Activated T-helper 2 cell treated with anti-CD3 and anti-CD28 coated beads, Interferon-gamma antibody, Interleukin-2, Interleukin-4, amounts not matched to agents 10 μg/mL and 5 μg/mL and 100 μg/mL, durations not matched to agents 14 hours and 24 hours and 36 hours (primary cell): ENCODE measurements at places on chromosomes 6 and 20. TPM values are rescaled to one million over a fixed set of nuclear protein-coding genes. Genes with fewer than 3 reads are reported as not detected.

The EYS gene
- total RNA-seq = not detected in 2 replicates

The MUC21 gene
- total RNA-seq = not detected in 2 replicates

The FRK gene
- total RNA-seq = 0.02 and 0.05 TPM in 2 replicates

The SPINT3 gene
- not detected in 2 replicates for total RNA-seq

The ACTL10 gene
- total RNA-seq = 2.6 and 3.3 TPM in 2 replicates

The TNNC2 gene
- total RNA-seq = 0.28 TPM in 1 of 2 replicates, not detected in the other

The LTB gene
- 16.3 and 16.6 TPM in 2 replicates for total RNA-seq

The GTSF1L gene
- total RNA-seq = 0.48 TPM in 1 of 2 replicates, not detected in the other

The SLC25A27 gene
- total RNA-seq = 0.53 and 1.3 TPM in 2 replicates

The MATN4 gene
- 0.39 and 0.64 TPM in 2 replicates for total RNA-seq

The GPR6 gene
- total RNA-seq = not detected in 2 replicates

The CTAGE9 gene
- total RNA-seq = not detected in 2 replicates

GRCh38 chr20:61497029-61497627 lies 245.1 kb downstream of the CDH4 start:
- no peak for DNase-seq

DNA sequence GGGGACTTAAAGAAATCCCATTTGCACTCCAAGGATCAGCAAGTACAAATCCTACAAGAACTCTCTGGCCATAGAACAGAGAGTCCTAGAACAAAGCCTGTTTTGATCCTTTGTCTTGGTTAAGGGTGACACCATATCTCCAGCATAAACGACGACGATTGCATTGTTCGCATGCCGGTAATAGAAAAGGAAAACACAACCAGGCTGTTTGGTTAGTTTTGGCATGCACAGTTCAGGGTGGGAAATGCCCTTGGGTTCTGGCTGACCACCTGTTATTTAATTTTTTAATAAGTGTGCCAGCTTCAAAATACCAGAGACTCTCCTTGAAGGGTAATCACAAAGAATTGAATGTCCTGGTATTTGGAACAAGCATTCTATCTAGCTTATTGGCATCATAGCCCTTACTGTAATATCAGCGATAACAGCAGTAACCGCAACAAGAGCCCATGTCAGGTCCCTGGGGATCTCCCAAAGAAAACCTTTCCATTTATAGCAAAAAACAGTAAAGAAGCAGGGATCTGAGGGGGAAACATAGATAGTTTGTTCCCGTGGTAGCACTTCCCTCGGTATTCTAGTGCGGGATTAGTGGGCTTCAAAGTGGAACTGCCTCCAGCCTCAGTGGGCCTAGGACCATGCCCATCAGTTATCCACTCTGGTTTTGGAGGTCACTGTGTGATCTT lies 77.1 kb downstream of the TMEM170B start:
- DNase-seq = no peak

DNA sequence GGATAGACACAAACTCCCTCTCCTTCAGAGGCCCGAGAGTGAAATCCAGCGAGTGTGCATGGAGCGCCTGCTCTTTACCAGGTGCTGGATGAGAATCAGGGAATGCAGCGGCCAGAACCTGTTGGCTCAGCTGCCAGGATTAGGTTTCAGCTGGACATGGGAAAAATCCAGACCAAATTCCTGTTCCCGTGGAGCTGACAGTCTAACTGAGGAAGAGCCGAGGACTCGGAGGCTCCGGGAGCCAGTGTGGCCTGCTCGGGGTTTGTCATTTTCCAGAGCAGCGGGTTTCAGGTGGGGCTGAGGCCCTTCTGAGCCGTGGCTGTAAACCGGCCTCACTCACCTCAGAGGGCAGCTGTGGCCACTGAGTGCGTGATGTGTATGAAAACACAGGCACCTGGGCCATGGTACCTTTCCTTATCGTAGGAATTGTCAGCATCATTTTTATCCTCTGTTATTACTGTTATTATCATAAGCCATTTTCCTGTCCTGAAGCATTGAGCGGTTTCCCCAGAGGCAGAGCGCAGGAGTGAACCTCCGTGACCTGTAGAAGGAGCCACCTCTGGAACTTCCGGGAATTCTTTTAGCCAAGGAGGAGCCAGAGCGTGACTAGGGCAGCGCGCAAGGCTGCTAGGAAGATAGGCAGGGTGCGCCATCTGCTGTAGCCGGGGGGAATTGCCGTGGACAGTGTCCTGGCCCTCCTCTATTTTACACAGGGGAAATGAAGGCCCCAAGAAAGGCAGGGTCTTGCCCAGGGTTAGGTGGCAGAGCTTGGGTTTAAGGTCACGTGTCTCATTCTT lies 27.3 kb downstream of the PKIG start:
- DNase-seq = peak; percentile 71

DNA sequence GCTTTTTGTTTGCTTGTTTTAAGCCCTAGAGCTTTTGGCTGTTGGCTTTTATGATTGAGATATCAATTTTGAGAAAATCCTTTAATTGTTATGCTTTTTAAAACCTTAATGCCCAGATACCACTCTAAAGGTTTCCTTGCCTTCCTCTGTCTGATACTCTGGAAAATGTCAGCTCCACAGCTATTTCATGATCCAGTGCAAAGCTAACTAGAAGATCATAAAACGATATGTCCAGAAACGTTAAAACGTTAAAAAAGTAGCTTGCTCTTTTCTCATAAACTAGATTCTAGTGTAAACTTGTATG lies 189.5 kb upstream of the TENT5A start:
- no peak for DNase-seq

GRCh38 chr6:82954937-82955577 lies 110.6 kb downstream of the UBE3D start:
- no peak for DNase-seq

GRCh38 chr20:14412065-14412681 lies 74.8 kb upstream of the FLRT3 start:
- DNase-seq = no peak

GRCh38 chr20:50590348-50590664 lies 80.1 kb downstream of the PTPN1 start:
- DNase-seq = no peak

- DNase-seq = no peak
Measured at GRCh38 chr6:56144538-56145324, 102.6 kb downstream of the COL21A1 start.

DNA sequence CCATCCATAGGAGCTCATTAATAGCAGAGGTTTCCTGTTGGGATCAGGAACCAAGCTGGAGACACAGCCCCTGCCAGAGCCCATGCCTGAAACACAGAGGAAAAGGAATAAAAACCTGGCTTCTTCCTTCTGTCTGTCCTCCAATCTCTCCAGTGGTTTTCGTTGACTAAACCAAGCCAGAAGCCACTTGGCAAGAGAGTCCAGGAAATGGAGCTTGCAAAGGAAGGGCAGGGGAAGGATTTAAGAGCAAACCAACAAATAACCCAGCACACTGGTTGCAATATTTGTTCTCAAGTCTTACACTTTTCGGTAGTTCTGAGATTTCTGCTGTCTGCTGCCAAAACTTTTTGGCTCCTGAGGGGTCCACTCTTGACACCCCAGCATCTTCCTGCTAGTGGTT lies 137.0 kb upstream of the BMP2 start:
- DNase-seq = no peak

GRCh38 chr6:44162876-44163625 lies 4.4 kb downstream of the CAPN11 start:
- DNase-seq = no peak
